NCI-H510A treated with DMSO at 0.1 percent for 48 hours (cell line): ENCODE measurements at places on chromosomes 3 and 15.

GRCh38 chr3:172799246-172799645 lies 48.7 kb downstream of the ECT2 start:
- DNase-seq: no peak

- no peak for DNase-seq
Measured at GRCh38 chr3:127387556-127388153, 99.8 kb upstream of the PRR20G start.

- no peak for DNase-seq
Measured at GRCh38 chr3:114884213-114884923, 262.7 kb downstream of the ZBTB20 start.

- peak; percentile 28 for DNase-seq
Measured at GRCh38 chr3:32569540-32570420, 878 bp downstream of the DYNC1LI1 start.

GRCh38 chr3:10160925-10161324 lies 3.8 kb upstream of the IRAK2 start:
- DNase-seq: no peak

- no peak for DNase-seq
Measured at GRCh38 chr3:43641306-43642114, 19.7 kb upstream of the ANO10 start.

- DNase-seq: no peak
Measured at GRCh38 chr15:55937040-55937439, 56.4 kb downstream of the NEDD4 start.

DNA sequence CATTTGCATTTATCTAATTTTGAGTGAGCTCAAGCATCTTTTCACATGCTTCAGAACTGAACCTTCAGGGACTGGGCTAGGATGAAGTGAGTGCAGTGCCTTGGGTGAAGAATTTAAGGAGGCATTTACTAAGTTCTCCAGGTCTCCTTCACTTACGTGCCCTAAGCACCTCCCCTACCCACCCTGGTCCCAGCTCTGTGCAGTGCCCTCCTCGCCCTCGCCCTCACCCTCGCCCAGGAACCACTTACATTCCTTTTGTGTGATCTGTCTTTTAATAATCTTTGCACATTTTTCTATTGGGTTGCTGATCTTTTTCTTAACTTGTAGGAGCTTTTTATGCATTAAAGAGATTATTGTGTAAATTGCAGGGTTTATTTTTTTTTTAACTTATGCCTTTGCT lies 322.6 kb downstream of the THSD4 start:
- no peak for DNase-seq

DNA sequence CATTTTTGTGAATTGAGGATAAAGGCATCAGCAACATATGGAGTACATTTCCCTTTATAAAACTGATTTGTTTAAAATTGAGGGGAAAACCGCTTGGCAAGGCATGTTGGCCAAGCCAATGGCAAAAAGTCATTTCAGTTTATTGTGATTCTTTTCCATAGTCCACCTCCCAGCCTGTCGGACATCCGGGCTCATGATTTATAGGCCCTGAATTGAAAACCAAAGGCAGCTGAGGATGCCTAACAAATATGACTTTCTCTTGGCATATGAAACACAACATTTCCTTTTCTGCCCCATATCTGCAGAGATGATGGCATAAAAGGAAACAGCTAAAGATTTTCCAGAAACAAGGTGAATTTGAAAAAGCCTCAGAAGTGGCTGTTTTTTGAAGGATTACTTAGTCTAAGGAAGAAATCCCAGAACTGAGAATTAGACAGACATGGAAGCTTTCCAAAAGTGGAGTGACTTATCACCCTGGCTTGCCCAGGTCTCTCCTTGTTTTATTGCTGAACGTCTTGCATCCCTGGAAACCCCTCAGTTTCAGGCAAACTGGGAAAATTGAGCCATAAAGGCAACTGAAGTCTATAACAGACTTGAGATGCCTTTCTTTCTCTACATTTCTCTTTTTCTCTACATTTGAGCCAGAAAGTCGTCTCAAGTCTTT lies 74.0 kb downstream of the COL8A1 start:
- no peak for DNase-seq

- no peak for DNase-seq
Measured at GRCh38 chr3:76888856-76889255, 151.0 kb upstream of the ROBO2 start.

GRCh38 chr15:81945014-81945615 lies 100.7 kb downstream of the MEX3B start:
- no peak for DNase-seq

DNA sequence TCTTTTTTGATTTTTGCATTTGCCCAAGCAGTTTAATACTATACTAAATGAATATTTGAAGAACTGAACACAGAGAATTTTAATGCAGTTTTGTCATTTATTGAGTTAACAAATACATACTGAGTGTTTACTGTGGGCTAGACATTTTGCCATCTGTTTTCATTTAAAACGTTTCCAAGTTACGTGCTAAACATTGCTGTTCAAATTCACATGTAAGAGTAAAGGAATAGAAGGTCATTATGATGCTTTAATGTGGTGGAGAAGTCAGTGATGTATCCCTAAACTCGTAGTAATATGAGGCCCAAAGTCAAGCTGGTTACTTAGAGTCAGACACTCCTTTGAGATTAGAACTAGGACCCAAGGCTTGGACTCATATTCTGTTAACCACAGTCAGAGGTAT lies 49.4 kb downstream of the CRYBG3 start:
- DNase-seq: no peak

DNA sequence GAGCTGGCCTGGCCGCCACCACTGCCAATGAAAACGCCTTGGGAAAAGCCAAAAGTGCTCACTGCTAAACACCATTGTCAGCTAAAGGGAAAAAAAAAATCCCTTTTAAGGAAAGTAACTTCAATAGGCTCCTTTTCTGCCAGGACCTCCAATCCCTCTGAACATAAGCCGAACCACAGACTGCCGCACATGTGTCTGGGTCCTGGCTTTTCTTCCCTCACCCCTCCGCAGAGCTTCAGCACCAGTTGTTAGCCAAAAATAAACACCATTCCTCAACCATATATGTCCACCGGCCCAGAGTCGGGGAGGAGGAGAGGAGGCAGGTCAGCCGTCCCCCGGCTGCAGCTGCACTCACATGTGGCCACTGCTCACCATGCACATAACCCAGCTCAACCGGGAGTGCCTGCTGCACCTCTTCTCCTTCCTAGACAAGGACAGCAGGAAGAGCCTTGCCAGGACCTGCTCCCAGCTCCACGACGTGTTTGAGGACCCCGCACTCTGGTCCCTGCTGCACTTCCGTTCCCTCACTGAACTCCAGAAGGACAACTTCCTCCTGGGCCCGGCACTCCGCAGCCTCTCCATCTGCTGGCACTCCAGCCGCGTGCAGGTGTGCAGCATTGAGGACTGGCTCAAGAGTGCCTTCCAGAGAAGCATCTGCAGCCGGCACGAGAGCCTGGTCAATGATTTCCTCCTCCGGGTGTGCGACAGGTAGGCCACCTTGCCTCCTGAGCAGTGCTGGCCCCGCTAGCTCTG lies at the start of gene FBXL22:
Gene FBXL22 (plus strand): TSS at position 350 of the 753 bp plus-strand sequence. CDS start 6 bp downstream, at position 356.
- DNase-seq: peak; percentile 28
